Stimulated activated CD8-positive, alpha-beta memory T cell treated with anti-CD3 and anti-CD28 coated beads, Interleukin-15, amount 100 ng/mL, for 1 hour (primary cell): ENCODE measurements at places on chromosomes 3 and 15.

DNA sequence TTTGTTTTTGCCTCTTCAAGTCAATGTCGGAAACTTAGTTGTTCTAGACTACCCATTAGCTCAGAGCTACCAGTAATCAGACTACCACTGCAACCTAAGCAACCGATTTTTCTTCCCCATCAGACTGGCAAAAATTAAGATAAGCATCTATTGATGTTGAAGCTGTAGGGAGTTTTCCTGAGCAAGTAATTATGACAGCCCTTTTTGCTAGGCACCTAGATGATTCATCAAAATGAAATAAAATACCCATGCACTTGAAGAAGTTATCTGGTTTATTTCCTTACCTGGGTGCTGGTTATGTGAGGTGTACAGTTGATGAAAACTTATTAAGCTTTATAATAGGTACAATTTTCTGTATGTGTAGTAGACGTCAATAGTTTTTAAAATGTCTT, 554 bp upstream of the COMMD4 start:
- no peak for DNase-seq

DNA sequence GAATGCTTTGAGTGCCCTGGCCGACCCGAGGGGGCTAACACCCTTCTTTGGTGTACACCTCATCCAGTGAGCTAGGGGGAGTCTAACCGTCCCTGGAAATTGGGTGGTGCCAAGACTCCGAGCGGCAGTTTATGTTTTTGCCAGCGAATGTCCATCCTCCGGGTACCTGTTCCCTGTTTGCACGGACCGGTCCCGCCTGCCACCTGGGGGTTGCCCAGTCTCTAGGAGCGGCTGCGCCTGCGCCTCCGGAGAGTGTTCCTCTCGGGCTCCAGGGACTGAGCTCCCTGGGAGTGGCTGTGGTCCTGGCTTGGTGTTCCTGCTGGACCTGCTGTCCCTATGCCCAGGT, 913 bp upstream of the WNT7A start:
- no peak for DNase-seq

DNA sequence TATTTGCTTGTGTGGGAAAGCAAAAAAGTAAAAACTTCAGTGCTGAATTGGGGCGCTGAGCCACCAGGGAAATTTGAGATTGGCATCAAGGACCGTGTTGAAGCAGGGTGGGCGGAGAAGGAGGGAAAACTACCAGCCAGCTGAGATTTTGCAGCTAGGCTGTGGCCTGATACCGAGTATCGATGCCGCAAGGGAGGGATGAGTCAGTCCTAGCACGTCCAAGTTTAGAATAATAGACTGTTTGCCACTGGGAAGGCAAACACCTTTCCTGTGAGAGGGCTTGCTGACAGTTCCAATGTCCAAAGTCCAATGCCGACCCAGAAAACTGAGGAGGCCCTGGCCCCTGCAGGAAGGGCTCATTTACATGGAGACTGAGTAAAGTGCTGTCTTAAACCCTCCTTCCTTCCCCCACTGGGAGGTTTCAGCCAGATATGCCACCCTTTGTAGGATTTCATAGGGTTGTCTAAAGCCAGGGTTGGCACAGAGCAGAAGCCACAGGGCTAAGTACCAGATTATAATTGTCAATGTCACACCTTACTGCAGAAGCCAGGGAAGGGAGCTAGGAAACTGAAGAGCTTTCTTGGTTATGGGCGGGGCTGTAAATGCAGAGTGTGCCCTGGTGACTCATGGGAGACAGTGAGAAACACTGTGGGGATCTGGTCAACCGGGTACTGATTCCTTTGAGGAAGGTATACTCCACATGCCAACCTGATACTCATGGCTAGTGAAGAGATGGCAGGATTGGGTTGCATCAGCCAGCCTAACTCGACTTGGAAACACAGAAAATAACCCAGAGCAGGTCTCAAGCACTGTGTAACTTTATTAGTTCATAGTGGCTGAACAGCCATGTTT, 28.4 kb upstream of the PIK3CB start:
- DNase-seq: no peak

- no peak for DNase-seq
These were observed 70.1 kb downstream of the HMCES start for GRCh38 chr3:129348734-129349133.

DNA sequence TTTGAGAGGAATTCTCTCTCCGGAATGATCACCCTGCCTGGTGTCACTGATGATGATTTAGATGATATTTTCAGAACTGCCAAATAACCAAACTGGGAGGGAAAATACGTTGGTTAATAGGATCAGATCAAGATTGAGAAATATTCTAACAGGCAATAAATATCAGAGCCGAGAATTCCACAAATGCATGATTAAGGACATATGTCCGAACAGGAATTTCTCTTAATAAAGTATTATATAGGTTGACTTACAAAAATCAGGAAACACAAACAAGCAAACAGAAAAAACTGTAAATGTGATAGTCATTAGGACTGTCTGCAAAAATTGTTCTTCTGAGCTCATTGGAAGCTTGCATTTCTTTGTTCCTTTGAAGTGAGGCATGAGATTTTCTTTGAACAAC, 75.1 kb upstream of the PHLDB2 start:
- no peak for DNase-seq

DNA sequence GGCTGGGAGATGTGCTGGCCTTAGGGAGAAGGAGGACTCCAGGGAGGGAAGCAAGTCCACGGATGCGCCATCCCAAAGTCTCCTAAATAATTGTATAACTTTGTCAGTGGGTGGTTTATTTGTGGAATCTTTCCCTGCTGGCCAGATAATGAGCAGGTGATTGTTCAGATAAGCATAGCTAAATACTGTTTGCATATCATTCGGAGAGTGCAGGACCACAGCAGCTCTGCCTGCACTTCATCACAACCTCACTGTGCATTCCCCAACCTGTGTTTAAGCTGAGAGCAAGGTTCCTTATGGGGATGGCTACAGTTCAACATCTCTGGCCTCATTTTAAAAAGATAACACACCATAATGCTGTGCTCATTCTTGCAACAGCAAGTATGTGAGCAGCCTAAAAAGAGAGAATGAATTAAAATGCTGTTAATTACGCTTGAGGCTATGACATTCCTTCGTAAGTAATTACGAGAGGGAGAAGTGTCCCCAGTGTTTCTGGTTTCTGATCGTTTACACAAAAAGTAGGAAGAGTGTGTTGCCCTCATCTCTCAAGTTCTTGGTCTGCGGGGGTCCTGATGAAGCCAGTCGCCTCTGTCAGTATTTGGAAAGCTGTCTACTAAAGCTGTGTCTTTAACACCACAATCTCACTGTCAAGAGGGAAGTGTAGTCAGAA, 272.0 kb upstream of the RORA start:
- no peak for DNase-seq

GRCh38 chr3:74515451-74515850, 99.0 kb downstream of the CNTN3 start:
- DNase-seq: no peak

DNA sequence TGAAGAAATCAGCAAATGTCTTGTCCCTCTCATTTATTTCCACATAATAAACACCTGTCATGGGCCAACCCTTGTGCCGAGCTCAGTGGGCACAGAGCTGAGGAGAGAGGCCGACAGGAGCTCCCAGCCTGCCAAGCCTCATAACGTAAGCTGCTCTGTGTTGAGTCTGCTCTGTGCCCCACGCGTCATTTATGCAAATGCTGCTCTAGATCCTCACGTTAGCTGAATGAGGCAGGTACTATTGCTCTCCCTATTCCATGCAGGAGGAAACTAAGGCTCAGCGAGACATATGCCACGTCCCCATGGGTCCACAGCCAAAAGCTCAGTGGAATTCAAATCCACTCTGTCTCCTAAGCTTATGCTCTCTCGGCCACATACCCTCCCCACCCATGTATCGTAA, 41.5 kb downstream of the EFCAB12 start:
- DNase-seq: no peak

DNA sequence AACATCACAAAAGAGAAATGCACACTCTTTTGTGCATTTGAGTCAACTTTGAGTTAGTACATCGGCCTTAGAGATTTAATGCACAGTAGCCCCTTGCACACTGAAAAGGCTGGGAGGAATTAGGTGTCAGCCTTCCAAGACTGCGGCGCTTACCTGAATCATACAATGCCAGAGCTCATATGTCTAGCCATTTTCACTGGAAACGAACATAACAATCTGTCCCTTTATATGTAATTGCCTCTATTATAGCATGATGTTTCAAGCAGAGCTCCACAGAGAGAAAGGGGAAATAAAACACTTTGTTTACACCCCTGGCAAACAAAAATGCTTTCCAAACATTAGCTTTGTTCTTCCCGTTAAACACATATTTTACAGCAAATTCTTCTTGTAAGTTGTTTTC, 315.7 kb upstream of the SLCO3A1 start:
- DNase-seq: no peak

DNA sequence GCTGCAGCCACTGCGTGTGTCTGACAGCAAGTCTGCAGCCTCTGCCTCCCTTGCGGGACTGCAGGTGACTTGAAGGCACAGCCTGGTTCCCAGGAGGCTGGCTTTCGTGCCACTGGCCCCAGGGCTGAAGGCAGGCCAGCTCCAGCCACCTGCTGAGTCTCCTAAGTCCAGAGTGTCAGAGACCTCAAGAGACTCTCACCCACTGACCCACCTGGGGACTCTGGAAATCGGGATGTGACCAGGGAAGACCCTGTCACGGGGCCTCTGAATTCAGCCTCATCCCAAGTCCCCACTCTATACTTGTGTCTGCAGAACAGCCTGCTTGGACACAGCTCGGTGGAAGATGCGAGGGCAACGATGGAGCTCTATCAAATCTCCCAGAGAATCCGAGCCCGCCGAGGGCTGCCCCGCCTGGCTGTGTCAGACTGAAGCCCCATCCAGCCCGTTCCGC, 16.3 kb downstream of the ISG20 start:
- DNase-seq: no peak

DNA sequence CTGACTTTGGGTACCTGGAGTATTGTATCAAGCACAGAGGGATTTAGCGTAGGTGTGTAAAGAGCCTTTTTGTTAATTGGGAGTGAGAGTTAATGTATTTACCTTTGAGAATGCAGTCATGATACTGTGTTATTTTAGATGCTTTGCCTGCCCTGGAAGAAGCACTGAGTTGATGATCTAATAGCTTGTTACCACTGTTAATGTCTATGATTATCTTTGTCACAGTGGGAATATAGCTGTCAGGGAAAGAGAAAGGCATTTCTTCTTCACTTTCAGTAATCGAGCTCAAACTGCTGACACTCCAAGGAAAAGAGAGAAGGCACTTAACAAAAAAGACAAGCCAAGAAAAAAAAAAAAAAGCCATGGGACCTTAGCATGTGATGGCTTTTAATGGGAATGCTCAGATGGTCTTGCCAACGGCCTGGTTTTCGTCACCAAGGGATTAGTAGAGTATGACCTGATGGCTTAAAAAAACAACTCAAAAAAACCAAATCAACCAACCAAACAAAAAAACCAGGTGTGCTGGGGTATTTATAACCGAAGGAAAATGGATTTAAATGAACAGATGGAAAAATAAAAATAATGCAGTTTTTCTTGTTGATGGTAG, 387.4 kb downstream of the PTPRG start:
- DNase-seq: no peak

GRCh38 chr3:100384733-100385525, 16.0 kb downstream of the TOMM70 start:
- DNase-seq: no peak

GRCh38 chr15:46129145-46129544, 494.3 kb downstream of the SQOR start:
- DNase-seq: no peak

DNA sequence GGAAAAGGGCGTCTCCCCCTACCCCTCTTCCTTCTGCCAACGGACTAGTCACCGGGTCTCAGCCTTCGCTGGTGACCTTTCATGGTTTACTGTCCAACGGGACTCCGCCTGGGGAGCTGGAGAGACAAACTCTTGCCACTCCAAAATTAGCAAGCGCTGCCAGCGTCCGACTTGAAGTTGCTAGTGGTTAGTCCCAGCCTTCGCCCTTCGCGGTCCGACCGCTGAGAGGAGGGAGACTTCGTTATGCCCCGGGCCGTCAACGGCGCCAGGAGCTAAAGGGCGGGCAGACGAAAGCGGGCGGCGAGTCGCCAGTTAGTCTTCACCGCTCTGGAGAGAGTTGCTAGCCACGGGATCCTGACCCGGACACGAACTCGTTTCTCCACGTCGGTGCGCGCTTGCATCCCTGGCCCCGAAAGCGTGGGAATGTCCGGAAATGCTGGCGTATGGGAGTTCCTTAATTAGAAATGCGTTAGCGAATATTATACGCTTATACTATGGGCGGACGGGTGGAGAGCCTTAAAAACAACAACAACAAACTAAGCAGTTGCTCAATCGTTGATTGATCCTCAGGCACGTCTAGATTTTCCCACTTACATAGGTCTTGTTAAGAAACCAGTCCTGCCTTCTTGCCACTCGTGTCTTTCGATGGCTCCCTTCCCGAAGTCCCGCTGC, 716 bp downstream of the SMC4 start:
- DNase-seq: no peak

GRCh38 chr15:85386261-85386660, 5.9 kb downstream of the AKAP13 start:
- no peak for DNase-seq

DNA sequence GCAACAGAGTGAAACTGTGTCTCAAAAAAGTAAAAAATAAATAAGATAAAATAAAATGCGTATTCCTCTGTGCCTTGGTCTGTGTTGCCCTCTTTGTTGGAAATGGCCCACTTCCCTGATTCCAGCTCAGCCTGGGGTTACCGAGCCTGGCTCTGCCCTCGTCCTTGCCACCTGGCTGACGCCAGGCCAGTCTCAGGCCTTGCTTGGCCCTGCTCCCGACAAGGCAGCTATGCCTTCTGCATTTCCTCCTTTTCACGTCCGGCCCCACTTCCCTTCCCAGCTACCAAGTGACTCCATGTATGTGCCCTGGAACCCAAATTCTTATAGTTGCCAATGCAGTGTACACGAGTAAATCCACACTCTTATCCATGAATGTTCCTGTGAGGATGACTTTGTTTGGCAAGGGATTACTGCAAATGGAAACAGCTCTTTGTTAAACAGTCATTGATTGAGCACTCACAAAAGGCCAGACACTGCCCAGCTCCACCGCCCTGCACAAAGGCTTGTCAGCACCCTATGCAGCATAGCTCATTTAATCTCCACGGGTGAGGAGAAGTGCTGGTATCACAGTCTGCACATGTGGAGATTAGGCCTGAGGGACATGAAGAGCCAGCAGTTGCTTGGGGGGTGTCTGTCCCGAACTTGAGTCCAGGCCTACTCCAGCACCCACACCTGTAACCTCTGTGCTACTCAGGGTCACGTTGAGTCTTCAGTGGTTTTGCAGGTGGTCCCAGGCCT, 25.1 kb downstream of the SPSB4 start:
- DNase-seq: no peak

GRCh38 chr3:1677576-1678156, 421.0 kb upstream of the CNTN4 start:
- DNase-seq: no peak

- DNase-seq: no peak
These were observed 53.9 kb downstream of the RAP2B start for GRCh38 chr3:153215966-153216365.

DNA sequence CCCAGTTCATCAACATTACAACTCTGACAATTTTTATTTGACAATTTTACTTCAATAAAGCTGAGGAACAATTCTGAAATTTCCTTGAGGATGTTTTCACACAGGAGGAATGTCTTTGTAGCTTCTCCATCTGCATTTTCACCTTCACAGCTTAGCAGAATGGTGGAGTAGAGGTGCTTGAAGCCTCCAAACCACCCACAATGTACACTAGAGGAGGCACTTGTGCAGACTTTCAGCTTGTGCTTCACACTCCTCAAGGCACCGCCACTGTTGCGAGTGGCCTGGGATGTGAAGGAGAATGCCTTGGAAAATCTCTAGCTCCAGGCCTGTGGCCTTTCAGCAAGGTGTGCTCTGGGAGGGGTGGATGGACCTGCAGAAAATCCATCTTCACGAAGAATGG, 181.9 kb downstream of the EPHB1 start:
- no peak for DNase-seq
